ENCODE measurements at places on chromosomes 2 and 18.
A peak's percentile ranks its signal among the peaks of the same experiment; 100 is the strongest.

GRCh38 chr2:216220976-216221375 is 111.8 kb downstream of the XRCC5 start:
- no peak for DNase-seq

DNA sequence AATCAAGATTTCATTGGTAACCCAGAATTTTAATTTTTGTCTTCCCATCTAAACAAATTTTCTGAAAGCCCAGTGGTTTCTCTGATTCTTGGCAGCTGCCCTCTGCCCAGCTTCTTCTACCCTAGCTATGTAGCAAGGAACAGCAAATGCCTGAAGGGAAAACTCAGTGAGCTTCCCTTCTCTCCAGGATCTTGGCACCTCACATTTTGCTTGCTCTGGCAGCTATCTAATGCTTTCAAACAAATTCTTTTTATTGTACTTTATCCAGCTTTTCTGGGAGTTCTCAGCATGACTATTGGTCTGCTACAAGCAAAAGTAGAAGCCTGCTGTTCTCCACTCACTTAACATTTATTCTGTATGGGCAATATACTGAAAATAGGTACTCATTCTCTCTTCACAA is 18.3 kb upstream of the GFPT1 start:
- no peak for DNase-seq

DNA sequence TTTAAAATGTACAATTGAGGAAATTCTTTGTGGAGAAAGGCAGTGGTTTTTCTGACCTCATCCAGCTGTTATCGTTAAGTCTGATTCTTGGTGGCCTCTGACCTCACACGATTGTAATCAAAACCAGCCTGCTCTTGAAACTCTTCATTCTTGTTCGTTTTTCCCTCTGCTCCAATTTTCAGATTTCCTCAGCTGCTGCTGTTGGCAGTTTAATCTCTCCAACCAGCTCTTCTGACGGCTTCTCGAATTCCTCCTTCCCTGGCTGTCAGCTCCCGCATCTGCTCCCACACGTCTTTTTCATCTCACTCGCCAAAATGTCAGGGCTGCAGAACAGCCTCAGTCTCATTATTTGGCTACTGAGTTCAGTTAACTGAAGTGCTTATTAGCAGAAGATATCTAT is 136.1 kb downstream of the DCDC2C start:
- no peak for DNase-seq

DNA sequence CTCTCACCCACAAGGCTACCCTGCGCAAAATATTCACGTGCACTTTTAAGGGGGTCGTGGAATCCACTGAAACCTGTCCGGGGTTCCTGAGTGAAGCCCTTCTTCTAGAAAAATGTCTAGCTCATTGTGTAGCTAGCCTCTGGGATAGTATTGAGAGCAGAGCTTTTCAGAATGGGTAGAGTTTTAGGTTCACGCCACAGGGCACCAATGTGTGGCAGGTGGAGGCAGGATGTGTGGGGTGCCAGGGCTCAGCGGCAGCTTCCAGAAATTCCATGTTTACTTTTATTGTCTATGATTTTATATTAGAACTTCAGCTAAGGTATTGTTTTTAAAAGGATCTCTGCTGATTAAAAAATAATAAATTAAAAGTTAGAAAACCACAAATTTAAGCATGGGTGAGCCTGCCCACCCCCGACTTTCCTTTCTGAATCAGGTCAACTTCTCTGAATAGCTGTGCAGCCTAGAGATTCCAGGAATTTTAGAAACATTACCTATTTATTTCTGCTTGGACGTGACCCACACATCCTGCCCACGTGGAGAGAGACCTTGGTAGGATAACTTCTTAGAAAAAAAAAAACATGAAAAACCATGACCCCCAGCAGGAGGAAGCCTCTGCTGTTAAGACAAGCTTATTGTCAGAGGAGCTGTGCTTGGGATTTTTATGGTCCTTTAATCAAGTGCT is 163.7 kb downstream of the CTIF start:
- DNase-seq: no peak

DNA sequence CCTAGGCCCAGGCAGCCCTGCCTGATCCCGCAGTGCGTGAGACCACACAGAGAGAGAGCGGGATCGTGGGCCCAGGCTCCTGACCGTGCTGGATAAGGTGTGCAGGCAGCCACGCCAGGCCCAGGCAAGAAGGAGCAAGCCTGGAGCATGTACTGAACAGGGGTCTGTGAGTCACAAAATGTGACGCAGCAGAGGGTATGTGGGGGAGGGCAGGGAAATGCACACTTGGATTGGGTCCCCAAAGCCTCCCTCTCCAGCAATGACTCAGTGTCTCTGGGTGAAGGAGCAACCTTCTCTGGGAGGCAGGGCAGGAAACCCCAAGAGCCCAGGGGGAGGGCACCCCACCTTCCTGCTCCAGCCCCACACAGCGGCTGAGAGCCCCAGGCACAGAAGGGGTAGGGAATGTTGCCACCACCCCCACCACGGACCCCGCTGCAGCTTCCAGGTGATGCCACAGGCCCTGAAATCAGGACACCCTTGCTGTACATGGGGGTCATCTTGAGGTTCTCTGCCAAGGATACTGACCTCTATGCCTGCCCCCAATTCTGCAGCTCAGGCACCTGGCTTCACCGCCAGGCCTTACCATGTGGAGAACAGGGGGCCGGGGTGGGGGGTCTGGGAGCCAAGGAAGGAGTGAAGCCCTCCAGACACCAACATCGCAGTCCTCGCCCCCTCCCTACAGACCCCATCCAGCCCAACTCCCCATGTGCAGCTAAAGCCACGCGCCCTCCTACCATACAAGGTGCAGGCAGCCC is 1.3 kb upstream of the GPC1 start:
- DNase-seq: no peak

GRCh38 chr18:79368681-79369080 is 27.0 kb upstream of the NFATC1 start:
- no peak for DNase-seq

- no peak for DNase-seq
Observed at GRCh38 chr2:173999724-174000123, 34.6 kb upstream of the SP3 start.

GRCh38 chr2:119253760-119254600 is 30.3 kb downstream of the STEAP3 start:
- no peak for DNase-seq

DNA sequence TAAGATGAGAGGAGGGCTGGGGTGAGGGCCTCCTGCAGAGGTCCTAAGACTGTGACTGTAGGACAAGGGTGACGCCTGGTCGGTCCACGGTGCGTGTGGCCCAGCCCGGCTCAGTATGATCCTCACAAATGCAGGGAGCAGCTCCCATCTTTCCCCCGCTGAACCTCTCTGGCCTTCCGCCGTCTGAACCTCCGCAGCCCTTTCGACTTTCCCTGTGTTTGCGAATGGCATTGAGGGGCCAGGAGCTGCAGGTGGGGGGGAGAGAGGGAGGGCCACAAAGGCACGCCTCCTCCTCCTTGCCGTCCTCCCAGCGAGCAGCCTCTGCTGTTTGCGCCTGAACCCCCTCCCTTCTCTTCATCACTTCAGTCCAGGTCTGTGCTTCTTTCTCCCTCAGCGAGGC is 68.6 kb upstream of the PXDN start:
- DNase-seq: no peak

- no peak for DNase-seq
Observed at GRCh38 chr2:153971855-153972254, 100.1 kb downstream of the GALNT13 start.

- no peak for DNase-seq
Observed at GRCh38 chr2:240432820-240433801, 2.4 kb upstream of the GPC1 start.

DNA sequence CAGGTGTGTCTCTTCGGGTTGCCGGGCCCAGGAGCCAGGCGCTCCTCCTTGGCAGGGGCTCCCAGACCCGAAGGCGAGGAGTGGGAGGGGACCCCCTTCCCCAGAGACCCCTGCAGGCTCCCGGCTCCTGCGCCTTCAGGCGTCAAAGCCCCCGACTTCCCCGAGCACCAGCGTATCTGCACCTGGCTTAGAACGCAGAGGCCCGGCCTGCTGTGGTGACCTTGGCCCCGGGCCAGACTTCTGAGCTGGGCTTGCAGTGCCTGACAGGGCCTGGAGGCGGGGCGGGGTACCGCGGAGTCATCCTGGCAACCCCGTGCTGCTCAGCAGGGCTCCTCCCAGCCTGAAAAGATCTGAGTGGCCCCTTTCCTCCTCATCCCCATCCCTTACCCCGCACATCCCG is 27.0 kb downstream of the SKA1 start:
- no peak for DNase-seq

DNA sequence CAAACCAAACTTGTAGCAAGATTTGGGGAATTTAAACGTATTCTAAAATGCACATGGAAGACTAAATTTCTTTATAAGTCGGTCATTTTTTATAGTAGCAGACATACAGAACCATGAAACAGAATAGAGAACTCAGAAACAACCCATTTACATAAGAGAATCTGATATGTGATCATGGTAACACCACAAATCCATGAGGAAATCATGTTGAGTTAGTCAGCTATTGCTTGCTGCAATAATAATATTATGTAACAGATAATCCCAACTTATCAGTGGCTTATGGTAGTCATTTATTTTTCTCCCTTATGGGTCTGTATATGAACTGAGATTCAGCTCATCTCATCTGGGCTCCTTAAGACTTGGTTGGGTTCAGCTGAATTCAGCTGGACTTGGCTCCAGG is 103.4 kb upstream of the SERTAD2 start:
- DNase-seq: no peak

DNA sequence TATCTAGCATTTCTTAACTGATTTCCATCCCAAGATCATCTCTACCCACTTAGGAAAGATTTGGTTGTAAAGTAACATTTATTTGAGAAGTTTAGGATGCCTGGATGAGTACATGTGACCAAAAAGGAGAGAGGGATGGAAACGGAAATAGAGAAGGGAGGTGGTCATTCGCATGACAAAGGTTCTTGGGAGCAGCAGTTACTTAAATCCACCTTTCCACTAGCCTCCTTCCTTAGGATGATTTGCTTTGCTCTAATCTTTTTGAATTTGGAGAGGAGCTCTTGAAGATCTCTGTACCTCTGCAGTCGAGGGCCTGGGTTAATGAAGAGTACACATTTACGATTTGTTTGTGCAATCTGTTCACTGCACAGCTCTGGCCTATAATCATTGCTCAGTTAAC is 623.5 kb downstream of the EPHA4 start:
- DNase-seq: peak; percentile 67

- no peak for DNase-seq
Observed at GRCh38 chr2:31579996-31580320, 780 bp downstream of the SRD5A2 start.

DNA sequence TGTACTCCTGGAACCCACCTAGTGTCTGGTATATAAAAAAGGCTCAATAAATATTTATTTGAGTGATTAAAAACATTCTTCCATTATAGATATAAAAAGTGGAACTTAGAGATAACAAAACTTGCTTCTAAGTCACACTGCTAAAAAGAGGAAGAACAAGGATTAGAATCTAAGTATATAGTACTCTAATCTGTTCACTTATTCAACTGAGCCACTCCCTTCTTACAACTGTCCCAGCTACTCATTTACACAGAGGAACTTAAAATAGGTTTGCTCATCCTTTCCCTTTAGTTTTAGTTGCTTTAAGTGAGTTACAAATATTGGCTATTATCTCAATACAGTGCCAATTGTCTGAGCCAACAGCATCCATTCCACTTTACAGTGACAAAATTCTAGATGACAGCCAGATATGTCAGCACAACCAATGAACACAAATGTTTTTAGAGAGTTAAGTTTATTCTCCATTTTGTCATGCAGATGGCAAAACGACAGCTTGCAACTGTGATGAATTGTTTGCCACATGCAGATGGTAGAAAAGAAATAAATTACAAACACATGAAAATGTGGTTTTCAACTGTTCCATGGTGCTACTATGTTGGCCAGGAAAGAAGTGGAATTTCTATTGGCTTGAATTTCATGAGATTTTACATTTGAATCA is 280.7 kb upstream of the ZC3H15 start:
- DNase-seq: no peak

DNA sequence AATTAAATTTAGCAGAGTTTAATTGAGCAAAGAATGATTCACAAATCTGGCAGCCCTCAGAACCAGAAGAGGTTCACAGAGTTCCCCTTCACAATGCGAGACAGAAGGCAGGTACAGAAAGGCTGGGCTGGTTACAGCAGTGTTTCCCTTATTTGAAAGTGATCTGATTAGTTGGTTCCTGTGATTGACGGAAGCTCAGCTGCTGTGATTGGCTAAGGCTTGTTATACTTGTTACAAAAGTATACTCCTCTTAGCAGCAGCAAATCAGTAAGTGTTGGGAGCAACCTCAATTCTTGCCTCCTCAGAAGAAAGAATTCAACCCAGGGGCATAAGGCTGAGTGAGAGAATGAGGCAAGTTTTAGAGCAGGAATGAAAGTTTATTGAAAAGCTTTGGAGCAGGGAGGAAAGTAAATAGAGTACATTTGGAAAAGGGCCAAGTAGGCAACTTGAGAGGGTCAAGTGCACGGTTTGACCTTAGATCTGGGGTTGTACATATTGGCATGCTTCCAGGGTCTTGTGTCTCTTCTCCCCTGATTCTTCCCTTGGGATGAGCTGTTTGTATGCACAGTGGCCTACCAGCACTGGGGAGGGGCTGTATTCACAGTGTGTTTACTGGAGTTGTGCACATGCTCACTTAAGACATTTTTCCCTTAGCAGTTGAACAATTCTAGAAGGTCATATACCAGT is 431.8 kb upstream of the RAB12 start:
- DNase-seq: peak; percentile 20

- no peak for DNase-seq
Observed at GRCh38 chr2:156077041-156077742, 255.3 kb downstream of the NR4A2 start.

DNA sequence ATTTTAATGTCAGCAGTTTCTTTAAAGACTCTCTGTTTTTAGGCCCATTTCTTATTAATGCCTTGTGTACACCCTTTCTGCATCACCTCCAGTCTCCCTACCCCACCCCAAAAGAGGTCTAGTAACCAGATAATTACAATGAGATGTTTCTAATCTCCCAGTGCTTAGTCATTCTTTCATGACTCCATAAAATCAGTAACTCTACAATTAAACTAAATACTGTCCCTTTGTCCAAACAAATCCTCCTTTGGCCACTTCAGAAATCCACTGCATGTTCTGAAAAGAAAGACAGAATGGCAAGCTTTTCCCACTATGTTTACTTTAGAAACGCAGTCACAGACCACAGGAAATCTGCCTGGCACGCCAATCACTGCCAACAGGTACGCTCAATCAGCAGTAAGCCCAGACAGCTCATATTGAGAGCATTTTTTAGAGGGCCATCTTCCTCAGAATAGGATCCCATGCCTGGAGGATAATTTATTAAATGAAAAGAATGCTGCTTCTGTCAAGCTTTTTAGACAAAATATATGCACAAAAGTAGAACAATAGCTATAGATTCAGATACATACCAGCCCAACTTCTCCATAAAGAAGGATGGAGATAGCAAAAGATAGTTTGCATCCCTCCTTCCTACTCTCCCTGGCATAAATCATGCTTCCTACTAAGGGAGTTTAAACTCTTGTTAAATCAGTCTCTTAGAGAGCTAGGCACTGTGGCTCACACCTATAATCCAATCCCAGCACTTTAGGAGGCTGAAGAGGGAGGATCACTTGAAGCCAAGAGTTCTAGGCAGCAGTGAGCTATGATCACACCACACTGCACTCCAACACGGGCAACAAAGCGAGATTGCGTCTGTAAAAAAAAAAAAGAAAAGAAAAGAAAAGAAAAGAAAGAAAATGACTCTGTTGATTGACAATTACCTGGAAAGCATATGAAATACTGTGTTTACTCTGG is 14.6 kb downstream of the CLASP1 start:
- no peak for DNase-seq

GRCh38 chr18:13530033-13530878 is 196.1 kb downstream of the FAM210A start:
- no peak for DNase-seq
